ENCODE measurements at places on chromosomes 7 and 10. TPM values are rescaled to one million over a fixed set of nuclear protein-coding genes. Genes with fewer than 3 reads are reported as not detected.

Gene RAB19
- total RNA-seq = not detected

Gene DRGX
- 0.08 TPM for total RNA-seq

Gene PRSS2
- total RNA-seq = not detected

Gene ODAD2
- total RNA-seq = not detected

Gene SPACDR
- 0.86 TPM for total RNA-seq

Data from A549 treated with Hydrocortisone at 1 μM for 4 hours (cell line).